ENCODE measurements at places on chromosomes 1 and 21. TPM values are rescaled to one million over a fixed set of nuclear protein-coding genes. Genes with fewer than 3 reads are reported as not detected.

Gene CSTB
- total RNA-seq, result 5.6 TPM

Gene OLFM3
- total RNA-seq, result 0.40 TPM

Gene HSD3B1
- 0.53 TPM for total RNA-seq

Gene OR10J1
- not detected for total RNA-seq

DNA sequence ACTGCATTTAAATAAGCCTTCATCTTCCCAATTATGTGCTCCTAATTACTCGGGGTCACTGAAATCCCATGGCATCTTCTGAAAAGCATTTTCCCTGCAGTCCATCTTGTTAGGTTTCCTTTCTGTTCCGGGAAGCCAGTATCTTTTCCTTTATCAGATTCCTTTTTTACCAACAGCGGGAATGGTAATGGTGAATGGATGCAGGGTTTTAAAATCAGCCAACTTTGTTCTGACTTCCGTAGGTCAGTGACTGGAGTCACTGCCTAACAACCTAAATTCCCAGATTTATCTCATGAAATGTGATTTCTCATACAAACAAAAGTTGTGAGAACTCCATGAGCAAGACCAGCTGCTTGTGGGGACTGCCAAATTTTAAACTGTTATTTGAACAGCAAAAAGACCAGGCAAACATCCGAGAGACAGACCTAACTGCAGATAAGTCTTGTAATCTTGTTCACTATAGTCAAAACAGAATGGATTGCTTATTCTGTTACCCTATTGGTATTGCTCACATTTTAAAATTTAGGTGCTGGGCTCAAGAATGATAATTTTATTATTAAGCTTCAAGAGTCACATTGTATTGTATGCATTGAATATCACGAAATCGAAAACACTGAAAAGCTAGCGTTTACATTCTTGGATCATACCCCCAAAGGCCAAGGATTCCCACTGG, 1.2 kb upstream of the RWDD3 start:
- no peaks in the 10 kb centered on the region for H3K27me3 ChIP-seq
- H3K27ac ChIP-seq, result peak overlapping the region; percentile 81
- H3K4me3 ChIP-seq, result peak overlapping the region; percentile 69
- H3K36me3 ChIP-seq, result no peaks in the 10 kb centered on the region

DNA sequence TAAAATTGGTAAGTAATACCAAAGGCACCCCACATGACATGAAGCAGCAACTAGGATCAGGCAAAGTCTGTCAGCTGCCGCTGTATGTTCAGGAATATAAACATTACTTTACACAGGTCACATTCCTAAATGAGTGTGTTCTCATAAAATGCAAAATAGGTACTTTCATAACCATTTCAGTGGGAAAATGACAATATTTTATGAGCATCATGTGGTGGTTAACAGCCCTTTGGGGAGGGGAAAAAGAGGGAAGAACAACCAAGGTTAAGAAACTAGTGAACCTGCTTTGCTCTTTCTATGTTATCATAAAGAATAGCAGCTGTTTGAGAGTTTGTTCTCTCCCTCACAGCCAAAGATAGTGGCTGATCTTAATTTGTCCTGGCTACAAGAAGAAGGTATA, 105.4 kb upstream of the LBR start:
- peaks cover 12% of the 10 kb centered on the region for H3K36me3 ChIP-seq
- no peak for DNase-seq
- H3K4me1 ChIP-seq, result no peaks in the 10 kb centered on the region
- no peak overlapping the region for H3K4me3 ChIP-seq

DNA sequence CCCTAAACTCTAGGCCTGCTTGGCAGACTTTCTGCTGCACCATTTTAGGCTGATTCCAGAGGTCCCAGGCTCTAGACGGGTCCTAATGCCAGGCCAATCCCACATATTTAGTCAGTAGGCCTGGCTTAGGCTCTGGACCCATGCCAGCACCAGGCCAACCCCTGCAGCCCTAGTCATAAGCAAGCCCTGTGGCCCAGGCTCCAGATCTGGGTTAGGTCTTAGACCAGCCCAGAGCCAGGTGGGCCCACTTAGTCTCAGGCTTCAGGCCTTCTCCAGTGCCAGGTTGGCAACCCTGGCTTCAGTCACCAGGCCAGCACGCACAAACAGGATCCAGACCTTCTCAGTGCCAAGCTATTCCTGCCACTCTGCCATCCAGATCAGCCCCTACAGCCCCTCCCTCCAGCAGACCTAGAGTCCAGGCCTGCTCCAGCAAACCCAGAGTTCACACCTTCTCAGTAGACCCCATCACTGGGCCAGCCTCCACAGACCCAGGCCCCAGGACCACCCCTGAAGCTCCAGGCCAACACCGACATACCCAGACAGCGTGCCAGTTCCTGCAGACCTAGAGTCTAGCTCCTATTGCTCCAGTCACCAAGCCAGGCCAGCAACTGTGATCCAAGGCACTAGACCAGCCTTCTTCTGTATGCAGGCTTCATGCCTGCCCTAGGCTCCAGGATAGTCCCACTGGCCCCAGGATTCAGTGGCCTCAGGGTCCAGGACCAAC, 467.6 kb downstream of the RWDD3 start:
- H3K27me3 ChIP-seq, result no peaks in the 10 kb centered on the region
- no peaks in the 10 kb centered on the region for H3K36me3 ChIP-seq
- no peaks in the 10 kb centered on the region for H3K4me1 ChIP-seq

DNA sequence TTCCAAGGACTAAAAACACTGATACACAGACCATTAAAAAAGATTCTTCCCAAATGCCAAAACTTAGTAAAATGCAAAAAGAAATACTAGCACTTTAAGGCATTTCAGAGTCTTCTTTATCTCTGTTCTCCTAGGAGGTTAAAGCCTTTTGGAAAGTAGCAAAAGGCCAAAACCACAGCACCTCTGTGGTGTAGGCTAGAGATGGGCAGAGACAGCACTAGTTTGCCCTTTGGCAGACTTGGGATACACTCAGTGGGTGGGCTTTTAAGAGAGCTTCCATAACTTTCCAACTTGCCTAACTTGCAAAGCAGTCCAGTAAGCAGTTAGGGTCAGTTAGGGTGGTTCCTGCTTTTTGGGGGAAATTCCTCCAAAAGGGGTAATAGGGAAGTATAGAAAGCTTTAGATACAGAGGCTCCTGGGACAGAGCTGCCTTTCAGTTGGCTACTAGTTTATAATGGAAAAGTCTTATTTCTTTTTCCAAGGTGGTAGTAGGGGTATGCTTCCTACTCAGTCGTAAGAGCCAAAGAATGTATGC, 17.9 kb upstream of the PTCH2 start:
- H3K27ac ChIP-seq, result peak overlapping the region; percentile 31
- no peaks in the 10 kb centered on the region for H3K27me3 ChIP-seq
- DNase-seq, result no peak

DNA sequence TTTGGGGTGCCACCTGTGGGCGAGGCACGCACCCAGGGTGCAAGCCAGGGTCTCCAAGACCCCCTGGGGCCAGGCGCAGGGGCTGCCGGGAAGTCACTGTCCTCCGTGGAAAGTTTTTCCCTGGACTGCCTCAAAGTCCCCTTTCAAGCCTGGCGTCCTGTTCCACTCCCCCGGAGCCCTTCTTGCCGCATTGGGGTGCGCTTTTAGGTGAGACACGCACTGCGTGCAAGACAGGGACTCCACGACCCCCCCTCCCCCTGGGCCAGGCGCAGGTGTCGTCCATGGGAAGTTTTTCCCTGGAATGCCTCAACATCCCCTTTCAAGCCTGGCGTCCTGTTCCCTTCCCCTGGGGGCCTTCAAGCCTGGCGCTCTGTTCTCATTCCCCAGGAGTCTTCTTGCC, 137.1 kb downstream of the LIPI start:
- no peaks in the 10 kb centered on the region for H3K4me1 ChIP-seq
- H3K27ac ChIP-seq, result no peak overlapping the region
- no peaks in the 10 kb centered on the region for H3K27me3 ChIP-seq
- no peak for DNase-seq

- no peak overlapping the region for H3K4me3 ChIP-seq
- H3K4me1 ChIP-seq, result peaks cover 4% of the 10 kb centered on the region
- no peak for DNase-seq
- H3K27me3 ChIP-seq, result no peaks in the 10 kb centered on the region
- no peaks in the 10 kb centered on the region for H3K36me3 ChIP-seq
These were observed 44.9 kb downstream of the ROR1 start for GRCh38 chr1:63818567-63819325.

DNA sequence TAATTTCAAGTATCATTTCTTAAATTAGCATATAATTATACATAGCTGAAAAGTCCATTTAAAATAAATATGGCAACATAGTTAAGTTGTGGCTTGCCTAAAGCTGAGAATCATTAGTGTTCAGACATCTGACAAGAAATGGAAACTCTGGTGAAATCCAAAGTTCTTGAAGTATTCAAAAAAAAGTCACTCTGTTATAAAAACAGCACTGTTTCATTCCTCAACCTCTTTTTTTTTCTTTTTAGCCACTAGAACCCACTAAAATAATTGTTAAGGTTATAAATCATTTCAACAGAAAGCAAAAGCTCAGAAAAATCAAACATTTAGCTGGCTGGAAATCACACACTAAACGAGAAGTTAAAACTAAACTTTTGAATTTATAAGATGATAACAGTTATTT, 476.7 kb downstream of the LTN1 start:
- peaks cover 6% of the 10 kb centered on the region for H3K4me1 ChIP-seq
- no peaks in the 10 kb centered on the region for H3K36me3 ChIP-seq
- DNase-seq, result peak; percentile 23
- no peaks in the 10 kb centered on the region for H3K27me3 ChIP-seq
- no peak overlapping the region for H3K27ac ChIP-seq
- H3K4me3 ChIP-seq, result no peak overlapping the region

DNA sequence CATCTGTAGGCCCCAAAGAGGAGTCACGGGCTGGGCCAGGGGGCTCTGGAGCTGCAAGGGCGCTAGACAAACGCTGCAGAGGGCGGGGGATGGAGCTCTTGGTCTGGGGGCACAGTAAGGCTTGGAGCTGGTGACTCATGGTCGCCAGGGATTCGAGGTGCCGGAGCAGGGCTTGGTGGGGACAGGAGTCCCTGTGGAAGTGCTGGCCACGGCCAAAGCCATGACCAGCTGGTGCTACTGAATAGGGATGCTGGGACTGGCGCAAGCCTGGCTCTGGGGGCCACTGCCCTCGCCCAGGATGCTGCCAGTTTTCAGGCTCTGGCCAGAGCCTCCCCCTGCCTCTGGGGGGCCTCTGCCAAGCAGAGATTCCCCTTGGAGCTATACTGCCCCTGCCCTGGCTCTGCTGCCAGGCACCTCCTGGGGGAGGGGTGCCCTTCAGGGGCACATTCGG, 25.2 kb downstream of the SPOCD1 start:
- no peak overlapping the region for H3K27ac ChIP-seq

DNA sequence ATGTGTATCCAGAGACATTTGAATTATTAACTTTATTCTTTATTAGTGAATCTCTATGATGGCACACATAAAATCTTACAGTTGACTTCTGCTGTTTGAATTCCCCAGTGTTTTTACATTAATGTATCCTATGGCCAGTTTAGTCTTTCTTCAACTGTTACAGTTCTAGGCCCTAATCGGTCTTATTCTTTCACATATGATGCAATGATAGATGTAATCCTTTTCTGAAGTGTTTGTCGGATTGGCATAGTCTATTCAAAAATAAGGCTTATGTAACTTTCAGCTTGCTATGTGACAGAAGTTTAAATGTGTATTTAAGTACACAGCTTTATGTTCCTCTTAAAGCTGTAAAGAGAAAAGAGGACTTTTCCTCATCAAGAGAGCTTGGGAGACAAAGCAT, 26.4 kb upstream of the KIAA1614 start:
- no peak overlapping the region for H3K27ac ChIP-seq
- no peaks in the 10 kb centered on the region for H3K4me1 ChIP-seq
- H3K36me3 ChIP-seq, result no peaks in the 10 kb centered on the region
- no peak for DNase-seq
- no peaks in the 10 kb centered on the region for H3K27me3 ChIP-seq

GRCh38 chr21:40602080-40602479, 244.9 kb downstream of the DSCAM start:
- H3K36me3 ChIP-seq, result no peaks in the 10 kb centered on the region
- no peak overlapping the region for H3K4me3 ChIP-seq
- DNase-seq, result peak; percentile 56
- no peaks in the 10 kb centered on the region for H3K4me1 ChIP-seq

DNA sequence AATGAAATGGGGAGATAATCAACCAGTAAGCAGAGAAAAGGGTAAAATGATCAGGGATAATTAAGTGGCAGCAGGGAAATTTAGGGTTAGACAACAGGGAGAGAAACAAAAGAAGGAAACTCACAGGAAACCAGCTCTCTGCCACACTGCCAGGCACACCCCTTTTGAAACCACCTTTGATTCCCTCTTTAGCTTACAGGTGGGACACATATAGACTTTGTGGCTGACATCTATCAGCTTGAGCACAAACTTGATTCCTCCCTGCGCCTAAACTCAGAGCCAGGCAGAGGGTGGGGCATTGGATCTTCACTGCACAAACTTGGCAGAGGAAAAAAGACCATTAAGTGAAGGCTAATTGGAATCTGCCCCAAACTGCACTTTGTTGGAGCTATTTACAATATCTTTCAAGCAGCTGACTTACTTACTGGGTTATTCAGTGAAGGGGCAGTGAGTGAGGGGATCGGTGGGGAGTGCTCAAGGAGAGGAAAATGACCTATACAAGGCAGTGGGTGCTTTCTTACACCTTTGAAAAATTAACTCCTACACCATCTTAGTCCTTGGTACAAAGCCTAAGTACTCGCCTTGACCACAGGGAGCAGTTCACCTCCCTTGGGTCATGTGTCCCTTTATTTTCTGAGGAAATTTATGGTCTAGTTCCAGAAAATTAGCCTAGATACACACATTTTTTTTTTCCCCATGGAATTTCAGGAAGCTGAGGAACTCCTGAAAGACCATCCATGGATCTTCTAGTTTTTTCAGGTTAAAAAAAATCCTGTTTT, 60.2 kb downstream of the PBX1 start:
- H3K36me3 ChIP-seq, result peaks cover 5% of the 10 kb centered on the region
- DNase-seq, result no peak
- H3K27ac ChIP-seq, result no peak overlapping the region
- H3K4me3 ChIP-seq, result no peak overlapping the region
- no peaks in the 10 kb centered on the region for H3K27me3 ChIP-seq

DNA sequence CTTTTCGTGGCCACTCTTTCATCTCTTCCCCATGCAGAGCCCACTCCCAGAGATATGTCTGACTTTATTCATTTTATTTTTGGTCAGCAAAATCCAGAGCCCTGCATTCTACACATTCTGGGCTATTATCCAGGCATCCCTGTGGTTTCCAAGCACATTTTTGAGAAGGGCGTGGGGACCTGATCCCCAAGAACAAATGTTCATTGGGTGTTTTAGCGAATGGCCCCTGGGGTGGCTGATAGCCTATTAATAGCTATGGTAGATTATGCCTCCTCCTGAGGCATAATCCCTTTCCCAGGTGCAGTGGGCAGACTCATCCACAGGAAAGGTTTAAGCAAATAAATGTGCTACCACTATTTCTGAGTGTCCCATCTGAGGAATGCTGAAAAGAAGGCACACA, 511.8 kb upstream of the USP24 start:
- H3K27ac ChIP-seq, result no peak overlapping the region
- no peak overlapping the region for H3K4me3 ChIP-seq
- peaks cover 16% of the 10 kb centered on the region for H3K4me1 ChIP-seq
